ENCODE measurements at places on chromosomes 12 and 14. TPM values are rescaled to one million over a fixed set of nuclear protein-coding genes. Genes with fewer than 3 reads are reported as not detected.

Gene TAS2R42
- total RNA-seq: not detected

Gene POTEM
- not detected for total RNA-seq

Gene RNU4-1
- 4,718 TPM for total RNA-seq

Gene LMO3
- total RNA-seq: 1.6 TPM

Gene VWF
- total RNA-seq: 0.23 TPM

Gene CAMKK2
- total RNA-seq: 37.7 TPM

Gene DPPA3
- not detected for total RNA-seq

Gene MYO1H
- total RNA-seq: not detected

Gene KRT74
- total RNA-seq: not detected

Gene EIF2S3B
- total RNA-seq: 1.4 TPM

Gene LBHD2
- total RNA-seq: not detected

Gene GALNT6
- total RNA-seq: 40.4 TPM

Gene KLRC2
- 0.43 TPM for total RNA-seq

Gene AKAP5
- 3.7 TPM for total RNA-seq

Gene KRT85
- not detected for total RNA-seq

Gene KRT72
- not detected for total RNA-seq

Gene HRK
- not detected for total RNA-seq

Gene ARID2
- total RNA-seq: 21.3 TPM

Gene KLRK1
- 1.2 TPM for total RNA-seq

Gene TMEM121
- 3.2 TPM for total RNA-seq

Gene TEX52
- total RNA-seq: not detected

Gene BATF
- 107 TPM for total RNA-seq

Gene DHRS4L2
- total RNA-seq: 21.5 TPM

Gene FAM186B
- 0.48 TPM for total RNA-seq

Gene CELA1
- not detected for total RNA-seq

Gene PIWIL1
- total RNA-seq: not detected

Gene NAV3
- total RNA-seq: 0.13 TPM

Gene PRIMA1
- total RNA-seq: not detected

Gene EMC9
- 45.7 TPM for total RNA-seq

Gene USP44
- 0.05 TPM for total RNA-seq

Gene FLVCR2
- 3.7 TPM for total RNA-seq

Gene TSPAN19
- total RNA-seq: not detected

Gene C14orf39
- total RNA-seq: not detected

Gene SGPP1
- total RNA-seq: 25.8 TPM

Gene ADAM21
- total RNA-seq: not detected

Gene KLRG1
- total RNA-seq: 2.1 TPM

Gene TROAP
- 48.8 TPM for total RNA-seq

Gene CNPY2
- 93.7 TPM for total RNA-seq

Gene PRKD1
- 0.56 TPM for total RNA-seq

Gene RAB15
- 2.8 TPM for total RNA-seq

Gene RNASE1
- 0.40 TPM for total RNA-seq

Gene PRR4
- total RNA-seq: 1.6 TPM

Gene EPS8
- 3.2 TPM for total RNA-seq

Gene CLEC1A
- not detected for total RNA-seq
